ENCODE measurements at places on chromosomes 1 and 21.

DNA sequence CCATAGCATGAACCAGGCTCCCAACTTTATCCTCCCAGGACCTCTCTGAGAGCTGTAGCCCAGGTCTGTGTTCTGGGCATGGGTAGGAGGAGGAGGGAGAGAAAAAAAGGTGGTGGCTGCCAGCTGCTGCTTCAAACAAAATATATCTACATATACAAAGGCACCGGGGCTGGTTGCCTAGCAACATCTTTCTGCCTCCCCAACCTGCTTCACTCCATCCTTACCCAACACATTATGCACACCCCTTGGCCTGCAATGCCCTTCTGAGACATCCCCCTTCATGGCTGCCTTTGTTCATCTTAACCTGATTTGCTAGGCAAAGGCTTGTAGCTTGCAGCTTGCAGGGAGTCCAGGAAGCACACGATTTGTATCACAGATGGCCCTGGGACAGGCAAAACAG lies 27.2 kb upstream of the ATP1A1 start:
- peak; percentile 65 for DNase-seq

DNA sequence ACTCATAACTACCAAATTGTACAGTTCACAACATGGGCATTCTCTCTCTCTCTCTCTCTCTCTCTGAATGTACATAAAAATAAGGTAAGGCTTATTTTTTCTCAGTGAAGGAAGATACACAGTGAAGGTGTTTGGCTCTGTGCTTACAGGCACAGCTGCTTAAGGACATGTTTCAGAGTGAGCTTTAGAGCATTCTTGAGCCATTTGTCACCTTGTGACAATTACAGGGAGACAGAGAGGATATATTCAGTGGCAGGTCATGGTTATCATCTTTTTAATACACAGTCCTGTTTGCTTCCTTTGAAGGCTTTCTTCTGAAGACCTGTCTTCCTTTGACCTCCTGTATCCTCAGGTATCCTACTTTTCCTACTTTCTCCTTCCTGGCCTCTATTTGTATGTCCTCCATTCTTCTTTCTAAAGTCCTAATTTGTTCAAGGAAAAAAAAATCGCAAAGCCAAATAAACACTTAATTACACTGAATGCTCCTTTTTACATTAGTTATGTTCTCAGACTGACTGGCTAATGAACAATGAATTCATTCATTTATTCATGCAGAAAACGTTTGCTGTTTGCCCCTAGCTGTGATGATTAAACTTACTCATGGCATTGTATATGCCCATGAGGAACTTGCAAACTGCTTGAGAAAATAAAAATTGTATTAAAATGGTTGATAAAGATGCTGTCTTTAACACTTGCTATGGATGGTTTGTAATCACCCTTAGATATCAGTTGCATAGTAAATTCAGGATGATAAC lies 33.4 kb downstream of the HSD17B7 start:
- DNase-seq = no peak

DNA sequence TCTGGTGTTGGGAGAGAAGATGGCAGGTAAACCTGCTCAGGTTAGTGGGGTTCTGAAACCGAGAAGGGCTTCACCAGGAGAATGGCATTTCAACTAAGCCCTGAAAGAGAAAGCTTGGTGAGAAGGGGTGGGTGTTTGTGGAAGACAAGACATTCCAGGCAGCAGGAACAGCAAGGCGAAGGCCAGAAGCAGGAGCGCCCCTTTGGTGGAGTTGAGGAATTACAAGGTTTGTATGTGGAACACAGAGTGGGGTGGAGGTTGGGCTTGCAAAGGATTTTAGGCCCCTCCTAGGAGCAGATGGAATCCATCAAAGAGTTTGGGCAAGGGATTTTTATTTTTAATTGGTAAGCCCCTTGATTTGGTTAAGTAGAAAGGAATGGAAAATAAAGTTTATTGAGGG lies 24.8 kb upstream of the ELOA start:
- no peak for DNase-seq

DNA sequence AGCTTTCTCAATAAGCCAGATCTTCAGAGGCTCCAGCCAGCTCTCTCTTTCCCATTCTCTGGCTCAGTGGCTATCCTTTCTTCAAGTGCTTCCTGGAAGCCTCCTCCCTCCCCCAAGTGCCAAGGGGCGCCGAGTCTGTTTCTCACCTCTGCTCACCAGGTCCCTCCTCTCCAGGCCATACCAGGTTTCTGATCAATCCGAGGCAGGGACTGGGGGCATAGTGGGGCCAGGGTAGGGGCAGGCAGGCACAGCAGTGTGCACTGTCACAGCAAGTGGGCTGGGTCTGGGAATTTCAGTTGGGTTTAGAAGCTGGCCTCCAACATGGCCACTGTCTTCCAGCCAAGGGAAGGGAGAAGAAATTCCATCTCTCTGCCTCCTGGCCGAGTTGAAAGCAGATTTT lies 56.5 kb downstream of the NAV1 start:
- DNase-seq = no peak

- no peak for DNase-seq
Observed at GRCh38 chr1:31681415-31681814, 22.4 kb downstream of the COL16A1 start.

DNA sequence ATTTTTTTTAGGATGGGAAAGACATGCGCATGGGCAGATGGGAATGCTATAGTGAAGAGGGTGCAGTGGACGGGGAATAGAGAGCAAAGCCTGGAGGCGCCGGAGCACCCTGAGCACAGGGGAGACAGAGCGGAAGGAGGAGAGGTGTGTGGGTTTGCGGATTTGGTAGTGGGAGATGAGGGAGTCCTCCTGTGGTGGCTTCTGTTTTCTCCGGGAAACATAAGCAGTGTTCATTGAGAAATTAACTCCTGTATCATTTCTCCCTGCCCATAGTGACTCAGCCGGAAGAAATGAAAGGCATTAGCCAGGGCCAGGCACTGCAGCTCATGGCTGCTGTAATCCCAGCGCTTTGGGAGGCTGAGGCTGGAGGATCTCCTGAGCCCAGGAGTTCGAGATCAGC lies 4.7 kb upstream of the PTPRF start:
- no peak for DNase-seq

GRCh38 chr1:88923224-88923623 lies 31.9 kb upstream of the GTF2B start:
- DNase-seq = no peak

GRCh38 chr1:207027206-207027777 lies 5.3 kb downstream of the C1orf116 start:
- no peak for DNase-seq

DNA sequence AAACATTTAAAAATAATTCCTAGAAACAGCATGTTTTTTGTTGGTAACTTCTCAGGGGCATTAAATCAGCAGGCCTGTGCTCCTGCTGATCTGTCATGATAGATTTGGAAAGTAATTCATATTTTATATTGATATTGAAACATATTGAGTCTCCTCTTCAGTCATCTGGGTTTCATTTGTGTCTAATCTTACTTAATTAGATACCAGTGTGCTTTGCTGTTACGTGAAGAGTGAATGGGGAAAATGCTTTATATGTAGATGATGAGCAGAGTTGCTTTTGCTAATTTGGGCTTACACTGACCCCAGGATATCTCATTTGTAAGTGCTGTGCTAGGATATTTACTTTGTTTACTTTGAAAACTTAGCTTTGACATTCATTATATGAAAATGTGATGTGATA lies 45.9 kb downstream of the CHRM3 start:
- no peak for DNase-seq

- DNase-seq = peak; percentile 39
Observed at GRCh38 chr21:17688912-17689874, 76.5 kb upstream of the BTG3 start.

DNA sequence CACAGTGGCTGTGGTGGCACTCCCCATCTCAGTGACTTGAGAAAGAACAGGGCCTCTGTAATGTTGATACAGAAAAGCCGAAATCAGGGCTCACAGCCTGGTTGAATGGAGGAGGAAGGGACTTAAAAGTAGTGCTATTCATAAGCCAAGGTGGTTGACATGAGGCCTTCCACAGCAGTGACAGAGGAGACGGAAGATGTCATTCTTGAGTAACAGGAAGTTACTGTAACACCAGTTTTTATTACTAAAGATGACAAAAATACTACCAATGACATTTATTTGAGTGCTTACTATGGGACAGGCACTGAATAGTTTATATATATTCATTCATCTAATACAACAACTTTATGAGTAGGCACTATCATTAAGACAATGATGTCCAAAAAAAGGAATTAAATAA lies 52.8 kb upstream of the GNG12 start:
- DNase-seq = no peak

- no peak for DNase-seq
Observed at GRCh38 chr1:202844935-202845334, 34.2 kb downstream of the PCAT6 start.

GRCh38 chr21:29638761-29639327 lies 301.0 kb downstream of the GRIK1 start:
- DNase-seq = no peak

DNA sequence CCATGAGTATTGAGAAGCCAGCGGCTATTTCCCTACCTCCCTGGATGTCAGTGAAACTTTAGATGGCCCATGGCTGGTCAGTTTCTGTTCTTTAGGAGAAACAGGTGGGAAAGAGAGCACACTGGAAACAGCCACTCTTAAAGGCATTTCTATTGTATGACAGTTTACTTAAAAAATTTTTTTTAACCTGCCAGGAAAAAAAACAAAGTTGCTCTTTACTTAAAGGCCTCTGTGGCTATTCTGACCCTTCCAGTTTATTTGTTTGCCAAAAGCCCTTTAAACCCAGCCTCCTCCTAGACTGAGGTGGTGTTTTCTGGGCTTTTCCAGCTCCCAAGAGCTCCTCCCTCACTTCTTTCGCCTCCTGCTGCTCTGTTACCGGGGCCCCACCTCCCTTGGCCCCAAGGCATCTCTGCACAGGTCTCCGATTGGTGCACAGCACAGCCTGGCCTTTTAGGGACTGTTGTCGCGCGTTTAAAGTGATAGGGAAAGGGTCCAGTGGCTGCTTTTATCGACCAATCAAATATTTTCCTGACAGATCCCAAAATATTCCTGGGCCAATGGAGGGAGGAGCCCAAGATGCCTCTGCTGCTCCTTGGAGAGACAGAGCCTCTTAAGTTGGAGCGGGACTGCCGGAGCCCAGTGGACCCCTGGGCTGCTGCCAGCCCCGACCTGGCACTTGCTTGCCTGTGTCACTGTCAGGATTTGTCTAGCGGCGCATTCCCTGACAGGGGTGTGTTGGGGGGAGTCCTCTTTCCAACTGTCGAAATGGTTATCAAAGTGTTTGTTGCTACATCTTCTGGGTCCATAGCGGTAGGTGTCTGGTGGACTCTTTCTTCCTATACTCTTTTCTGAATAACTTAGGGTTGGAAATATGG lies at the start of gene SH3BGR:
Gene SH3BGR, plus strand, starts transcription at position 639 of the 875 bp plus-strand sequence. Its CDS starts 127 bp downstream, at position 766.
- no peak for DNase-seq

GRCh38 chr21:45011911-45012661 lies 62.3 kb upstream of the ADARB1 start:
- no peak for DNase-seq

GRCh38 chr1:232690285-232690935 lies 60.5 kb upstream of the SIPA1L2 start:
- DNase-seq = no peak

DNA sequence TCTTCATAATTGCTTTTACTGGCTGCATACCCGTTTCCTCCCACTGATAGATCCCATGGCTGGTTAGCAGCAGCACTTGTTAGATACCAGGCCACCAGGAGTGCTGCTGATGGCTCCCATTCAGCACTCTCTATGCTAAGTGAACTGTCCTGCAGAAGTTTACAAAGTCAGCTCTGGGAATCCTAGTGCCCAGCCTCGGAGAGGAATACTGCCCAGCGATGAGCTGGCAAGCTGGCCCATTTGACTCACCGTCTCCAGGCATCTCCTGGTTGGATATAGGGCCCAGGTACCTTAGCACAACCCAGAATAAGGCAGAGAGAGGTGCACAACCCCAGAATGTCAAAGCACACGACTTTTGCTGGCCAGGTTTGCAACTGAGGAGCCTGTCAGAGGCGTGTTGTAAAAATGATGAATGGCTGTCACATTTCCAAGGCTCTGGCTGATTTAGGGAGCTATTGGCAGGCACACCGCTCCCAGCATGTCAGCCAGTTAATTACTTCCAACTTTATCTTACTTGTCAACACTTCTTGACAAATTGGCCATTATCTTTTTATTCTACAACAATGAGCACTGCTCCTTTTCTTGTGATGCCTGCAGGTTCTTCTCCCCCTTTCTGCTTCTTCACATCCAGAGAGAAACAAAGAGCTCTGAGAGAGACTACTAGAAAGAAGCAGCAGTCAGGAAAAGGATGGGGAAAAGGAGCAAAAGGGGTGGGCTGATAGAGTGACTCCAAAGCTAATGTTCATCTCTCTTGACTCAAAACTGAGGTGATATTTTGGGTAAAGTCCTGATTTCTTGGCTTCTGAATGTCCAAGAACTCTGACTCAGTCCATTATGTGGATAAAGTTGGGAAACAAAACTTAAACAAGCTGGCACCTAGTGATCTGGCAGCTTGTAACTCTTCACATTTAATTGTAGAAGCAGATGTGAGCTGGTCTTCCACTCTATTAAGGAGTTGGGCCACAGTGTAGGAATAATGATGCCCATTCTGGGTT lies 10.8 kb upstream of the ANGPTL7 start:
- DNase-seq = no peak

- DNase-seq = no peak
Observed at GRCh38 chr1:166902279-166902678, 26.2 kb upstream of the TADA1 start.

- DNase-seq = no peak
Observed at GRCh38 chr1:162663086-162663485, 30.8 kb downstream of the DDR2 start.

DNA sequence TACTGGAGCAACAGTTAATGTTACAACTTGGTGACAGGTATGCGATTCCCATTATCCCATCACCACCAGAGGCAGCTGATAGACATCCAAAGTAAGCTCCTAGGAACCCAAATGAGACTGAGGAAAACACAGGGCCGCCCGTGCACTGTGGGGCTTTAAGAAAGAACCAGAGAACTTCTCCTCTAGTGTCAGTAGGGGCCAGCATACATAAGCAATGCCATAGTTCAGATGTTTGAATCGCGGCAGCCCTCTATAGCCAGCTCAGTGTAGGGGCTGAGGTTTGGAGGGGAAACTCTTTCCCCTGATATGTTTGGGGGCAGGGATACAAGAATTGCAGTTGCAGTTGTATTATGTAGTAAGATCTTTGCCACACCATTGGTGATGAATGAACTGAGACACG lies 593.3 kb upstream of the NCAM2 start:
- no peak for DNase-seq

DNA sequence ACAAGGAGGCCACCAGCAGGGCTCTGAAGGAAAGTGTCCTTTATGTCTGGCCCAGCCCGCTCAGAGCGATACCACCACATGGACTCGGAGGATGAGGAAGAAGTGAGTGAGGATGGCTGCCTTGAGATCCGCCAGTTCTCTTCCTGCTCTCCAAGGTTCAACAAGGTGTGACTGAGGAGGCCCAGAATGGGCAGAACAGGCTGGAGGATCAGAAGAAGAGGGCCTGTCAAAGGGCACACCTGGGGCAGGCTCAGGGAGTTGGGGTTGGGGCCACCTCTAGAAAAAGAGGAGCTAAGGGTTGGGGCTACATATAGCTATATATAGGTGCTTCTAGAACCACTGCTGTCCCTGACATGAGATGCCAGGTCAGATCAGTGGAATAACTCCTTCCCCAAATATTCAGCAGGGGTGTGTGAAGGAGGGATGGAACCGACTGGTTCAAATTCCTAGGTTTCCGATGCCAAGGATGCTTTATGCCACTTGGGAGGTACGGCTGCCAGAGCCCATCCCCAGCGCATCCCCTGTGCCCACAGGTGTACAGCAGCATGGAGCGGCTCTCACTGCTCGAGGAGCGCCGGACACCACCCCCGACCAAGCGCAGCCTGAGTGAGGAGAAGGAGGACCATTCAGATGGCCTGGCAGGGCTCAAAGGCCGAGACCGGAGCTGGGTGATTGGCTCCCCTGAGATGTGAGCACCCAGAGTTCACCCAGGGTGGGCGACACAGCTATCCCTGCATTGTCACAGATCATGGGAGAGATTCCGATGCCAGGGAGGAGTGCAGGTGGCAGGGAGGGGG lies 102.2 kb downstream of the PIK3R3 start:
- no peak for DNase-seq
